NCI-H1417 treated with DMSO at 0.1 percent for 48 hours (cell line): ENCODE measurements at places on chromosomes 7 and 10.

GRCh38 chr7:151208253-151208862 is 1.9 kb downstream of the H2BK1 start:
- no peak for DNase-seq

GRCh38 chr7:43104874-43105520 is 7.5 kb upstream of the HECW1 start:
- DNase-seq = no peak

DNA sequence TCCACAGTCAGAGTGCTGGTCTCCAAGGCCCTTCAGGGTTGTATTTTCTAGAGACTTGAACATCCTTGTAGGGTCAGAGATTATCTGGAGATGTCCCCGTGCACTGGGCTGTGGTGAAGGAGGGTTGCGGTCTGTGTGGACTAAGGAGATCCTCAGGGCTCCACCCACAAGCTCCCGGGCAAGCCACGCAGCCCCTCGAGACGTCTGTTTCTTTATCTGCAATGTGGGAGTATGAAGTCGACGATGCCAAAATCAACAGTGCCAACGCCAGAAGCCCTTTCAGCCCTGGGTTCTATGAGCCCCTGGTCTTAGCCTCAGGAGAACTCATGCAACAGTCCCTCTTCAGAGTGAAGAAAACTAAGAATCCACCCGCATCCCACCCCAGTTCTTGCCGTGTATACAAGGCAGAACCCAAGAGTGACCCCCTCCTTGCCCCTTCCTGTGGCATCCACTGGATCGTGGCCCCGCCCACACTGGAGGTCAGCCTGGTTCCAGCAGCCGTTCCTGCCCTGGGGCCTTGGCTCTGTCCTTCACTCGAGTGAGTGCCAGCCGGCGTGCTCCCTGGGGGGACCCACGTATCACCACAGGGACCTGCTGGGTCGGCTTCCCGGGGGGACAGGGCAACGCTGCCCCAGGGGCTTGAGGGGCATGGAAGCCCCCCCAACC is 6.0 kb upstream of the SHH start:
- no peak for DNase-seq

- DNase-seq = no peak
Measured at GRCh38 chr7:122143376-122143750, 686 bp downstream of the AASS start.

DNA sequence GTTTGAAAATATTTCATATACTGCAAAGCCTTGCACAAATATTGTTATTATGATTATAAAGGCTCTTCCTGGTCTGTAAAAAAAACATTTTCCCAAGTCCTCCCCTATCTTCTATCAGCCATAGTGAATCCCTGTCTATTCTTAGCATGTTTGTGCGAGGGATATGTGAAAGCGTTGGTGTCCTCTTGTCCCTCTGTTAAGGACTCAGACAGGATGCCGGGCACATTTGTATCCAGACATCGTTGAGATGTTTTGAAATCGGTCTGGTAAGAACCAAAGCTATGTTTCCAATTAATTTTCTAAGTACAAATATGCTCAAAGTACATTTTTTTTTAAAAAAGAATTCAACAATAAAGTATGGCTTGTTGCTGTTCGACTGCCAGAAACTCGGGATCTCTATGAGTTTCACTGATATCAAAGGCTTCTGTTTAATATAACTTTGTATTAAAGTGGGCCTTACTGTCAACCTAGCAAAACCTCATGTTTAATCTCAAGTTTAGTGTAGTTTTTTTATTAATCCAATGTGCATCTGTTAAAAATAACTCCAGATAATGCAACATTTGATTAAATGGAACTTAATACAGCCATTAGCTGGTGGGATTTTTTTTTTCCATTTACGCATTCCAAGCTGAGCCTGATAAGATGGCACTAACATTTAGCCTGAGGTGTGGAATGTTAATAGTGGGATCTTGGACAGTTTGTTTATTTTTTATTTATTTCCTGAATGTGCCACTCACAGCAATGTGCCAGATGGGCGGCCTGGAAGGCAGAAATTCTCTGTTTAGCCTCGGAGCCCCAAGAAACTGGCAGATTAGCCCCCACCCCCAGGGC is 754.3 kb downstream of the LRMDA start:
- no peak for DNase-seq

- no peak for DNase-seq
Measured at GRCh38 chr7:155983176-155983815, 171.0 kb upstream of the SHH start.

GRCh38 chr10:122998934-122999333 is 9.7 kb downstream of the IKZF5 start:
- DNase-seq = no peak

- DNase-seq = no peak
Measured at GRCh38 chr7:159035571-159036073, 109.0 kb downstream of the VIPR2 start.

DNA sequence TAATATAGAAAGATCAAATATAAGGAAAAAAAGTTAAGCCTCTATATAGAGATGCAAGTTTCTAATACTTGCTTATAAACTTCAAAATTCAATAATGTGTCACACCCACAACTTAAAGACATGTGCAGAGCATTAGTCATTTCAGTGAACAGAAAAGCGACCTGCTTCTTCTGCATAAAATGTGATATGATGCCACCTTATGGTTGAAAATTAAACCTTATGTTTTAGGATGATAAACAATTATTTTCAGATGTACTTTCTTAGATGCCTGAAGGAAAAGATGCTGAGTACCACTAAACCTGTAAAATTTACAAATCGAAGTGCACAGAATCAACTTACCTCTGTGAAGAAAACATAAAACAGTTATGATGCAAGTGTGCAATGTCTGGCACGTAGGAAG is 96.0 kb downstream of the MTERF1 start:
- DNase-seq = peak; percentile 18

GRCh38 chr7:138435231-138435919 is 24.7 kb upstream of the TRIM24 start:
- DNase-seq = no peak

DNA sequence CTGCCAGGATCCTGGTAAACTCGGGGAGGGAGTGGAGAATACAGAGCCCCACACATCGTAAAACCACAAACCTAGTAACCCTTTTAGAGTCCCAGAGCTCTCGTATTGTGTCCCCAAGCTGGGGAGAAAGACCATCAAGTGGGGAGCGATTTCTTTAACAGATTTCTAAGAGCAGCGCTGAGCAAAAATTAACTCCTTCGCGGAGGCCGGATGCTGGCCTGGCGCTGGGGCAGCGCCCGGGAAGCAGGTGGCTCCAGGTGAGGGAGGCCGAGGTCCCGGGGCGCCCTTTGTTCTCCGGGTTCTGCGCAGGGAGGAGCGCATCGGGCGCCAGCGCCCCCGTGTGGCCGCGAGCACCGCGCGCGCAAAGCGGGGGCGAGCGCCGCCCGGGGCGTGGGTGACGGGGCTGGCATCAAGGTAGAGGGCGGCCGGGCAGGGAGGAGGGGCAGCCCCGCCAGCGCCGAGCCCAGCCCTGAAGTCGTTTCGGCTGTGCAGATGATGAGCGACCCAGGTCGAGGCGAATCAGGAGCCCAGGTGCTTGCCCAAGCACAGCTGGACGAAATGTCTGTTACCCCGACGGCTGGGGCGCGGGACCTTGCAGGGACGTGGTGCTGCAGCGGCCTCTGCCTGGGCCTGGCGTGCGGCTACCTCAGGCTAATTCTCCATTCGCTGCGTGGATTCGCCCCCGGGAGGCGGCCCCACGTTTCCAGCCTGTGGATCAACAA is 10.4 kb upstream of the FGFR2 start:
- no peak for DNase-seq

DNA sequence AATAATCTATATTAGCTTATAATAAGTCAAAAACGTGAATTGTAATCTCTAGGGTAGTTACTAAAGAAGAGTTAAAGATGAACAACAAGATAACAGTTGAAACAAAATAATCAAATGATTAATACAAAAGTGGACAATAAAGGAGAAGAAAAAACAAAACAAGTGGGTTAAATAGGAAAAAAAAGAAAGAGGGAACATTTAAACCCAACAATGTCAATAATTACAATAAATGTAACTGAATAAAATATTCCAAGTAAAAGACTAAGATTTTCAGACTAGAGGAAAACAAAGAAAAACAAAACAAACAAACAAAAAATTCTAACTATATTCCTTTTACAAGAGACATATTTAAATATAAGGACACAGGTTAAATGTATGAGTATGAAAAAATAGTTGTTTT is 38.0 kb upstream of the ZEB1 start:
- no peak for DNase-seq

- DNase-seq = no peak
Measured at GRCh38 chr7:108461840-108462239, 5.6 kb upstream of the NRCAM start.

DNA sequence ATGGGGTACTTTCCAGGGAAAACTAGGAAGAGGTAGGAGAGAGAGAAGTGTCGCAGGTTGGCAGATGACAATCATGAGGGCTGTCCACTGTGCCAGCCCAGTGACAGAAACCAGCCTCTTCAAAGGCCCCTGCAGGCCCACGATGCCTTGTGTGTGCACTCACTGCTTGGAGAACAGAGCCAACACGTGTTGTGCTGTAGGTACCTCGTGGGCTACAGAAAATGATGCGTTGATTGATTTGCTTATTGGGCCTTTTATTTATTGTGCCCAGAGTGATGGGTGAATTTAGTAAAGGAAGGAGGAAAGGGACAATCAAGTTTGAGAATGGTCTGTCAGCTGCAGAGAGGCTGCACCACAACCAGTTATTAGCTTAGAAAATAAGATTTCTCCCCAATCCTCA is 215.1 kb downstream of the PLXNA4 start:
- no peak for DNase-seq

DNA sequence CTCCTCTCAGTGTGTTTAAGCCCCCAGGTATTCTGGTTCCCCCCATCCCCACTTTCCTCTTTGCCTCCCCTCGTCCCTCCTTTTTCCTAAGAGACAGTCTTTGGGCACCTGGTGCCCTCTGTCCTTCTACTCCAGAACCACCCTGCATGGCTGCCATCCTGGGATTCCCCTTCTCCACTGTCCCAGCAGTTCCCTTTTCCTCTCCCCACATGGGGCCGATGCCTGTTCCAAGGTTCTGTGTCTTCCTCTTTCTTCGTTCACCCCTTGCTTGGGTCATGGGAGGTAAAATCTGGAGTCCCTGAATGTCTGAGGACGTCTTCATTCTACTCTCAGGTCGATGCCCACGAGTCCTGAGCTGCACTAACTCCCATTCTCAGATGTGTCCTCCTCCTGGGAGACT is 120.8 kb downstream of the TAX1BP1 start:
- DNase-seq = no peak

DNA sequence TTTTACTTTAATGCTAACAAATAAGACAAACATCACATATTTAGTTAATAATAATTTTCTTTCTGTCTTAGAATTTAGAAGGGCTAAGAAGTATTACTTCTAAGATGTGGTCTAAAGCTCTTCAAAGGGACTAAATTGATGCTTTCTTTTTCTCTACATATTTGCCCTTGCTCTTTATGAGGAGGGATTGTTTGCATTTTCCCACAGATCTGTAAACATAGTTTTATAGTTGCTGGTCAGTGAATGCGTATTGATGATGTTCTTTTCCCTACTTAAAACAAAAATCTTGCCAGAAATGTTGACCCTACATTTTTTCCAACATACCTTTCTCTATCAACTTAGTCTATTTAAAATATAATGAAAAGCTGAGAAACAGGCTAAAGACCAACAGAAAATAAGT is 372.4 kb upstream of the LRGUK start:
- no peak for DNase-seq

GRCh38 chr10:129174232-129175014 is 292.6 kb upstream of the MGMT start:
- no peak for DNase-seq

GRCh38 chr10:100917071-100917470 is 4.3 kb downstream of the SLF2 start:
- DNase-seq = no peak

DNA sequence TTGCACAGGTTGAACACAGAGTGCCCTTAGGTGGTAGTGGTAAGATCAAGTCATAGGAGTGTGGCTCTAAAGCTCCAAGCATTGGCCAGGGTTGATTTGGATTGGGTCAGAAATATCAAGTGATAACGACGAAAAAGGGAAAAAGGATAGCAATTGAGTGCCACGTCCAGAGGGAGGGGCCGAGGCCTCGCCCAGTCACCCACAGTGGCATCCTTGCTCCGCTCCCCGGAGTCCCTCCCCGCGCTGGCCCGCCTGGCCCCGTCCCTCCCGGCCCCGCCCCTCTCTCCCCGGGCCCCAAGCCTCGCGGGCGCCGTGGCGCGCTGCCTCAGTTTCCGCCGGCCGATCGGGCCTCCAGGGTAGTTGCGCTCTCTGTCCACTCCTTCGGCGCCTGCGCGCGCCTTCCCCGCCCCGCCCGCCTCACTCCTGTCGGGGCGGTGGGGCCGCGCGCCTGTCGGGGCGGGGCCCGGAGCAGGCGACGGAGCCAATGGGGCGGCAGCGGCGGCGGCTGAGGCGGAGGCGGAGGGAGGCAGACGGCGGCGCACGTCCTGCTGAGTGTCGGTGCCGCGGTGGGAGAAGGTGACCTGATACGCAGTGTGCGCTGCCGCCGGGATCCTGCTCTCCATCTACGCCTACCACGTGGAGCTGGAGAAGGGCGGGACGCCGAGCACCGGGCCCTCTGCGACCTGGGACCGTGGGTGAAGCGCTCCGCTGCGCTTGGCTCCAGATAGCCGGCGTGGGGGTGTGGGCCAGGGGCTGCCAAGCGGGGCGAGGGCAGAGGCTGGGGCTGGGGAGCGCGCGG is 209.1 kb upstream of the ZNF722 start:
- DNase-seq = no peak

- no peak for DNase-seq
Measured at GRCh38 chr10:119029613-119030420, at the start of gene NANOS1. Gene NANOS1, plus strand, starts transcription at chr10:119029714. Its CDS starts 88 bp downstream, at chr10:119029802.

GRCh38 chr10:8639486-8640185 is 585.1 kb downstream of the GATA3 start:
- DNase-seq = no peak

DNA sequence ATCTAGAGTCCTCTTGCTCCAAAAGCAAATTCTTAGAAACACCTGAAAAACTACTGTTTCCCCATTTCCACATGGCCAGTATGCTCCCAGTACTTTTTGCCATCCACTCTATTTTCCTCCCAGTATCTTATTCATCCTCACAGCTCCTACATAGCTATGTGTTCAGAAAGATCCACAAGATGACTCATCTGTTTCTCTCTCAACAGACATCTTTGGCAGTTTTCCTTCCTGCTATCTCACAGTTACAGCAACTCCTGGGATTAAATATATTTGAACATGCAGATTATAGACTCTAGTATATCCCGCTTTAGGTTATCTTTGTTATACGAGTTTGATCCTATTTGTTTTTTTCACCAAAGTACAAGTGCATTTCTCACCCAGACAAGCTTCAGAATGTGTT is 675.6 kb upstream of the POT1 start:
- no peak for DNase-seq

- no peak for DNase-seq
Measured at GRCh38 chr10:44921061-44921460, 9.9 kb downstream of the TMEM72 start.

DNA sequence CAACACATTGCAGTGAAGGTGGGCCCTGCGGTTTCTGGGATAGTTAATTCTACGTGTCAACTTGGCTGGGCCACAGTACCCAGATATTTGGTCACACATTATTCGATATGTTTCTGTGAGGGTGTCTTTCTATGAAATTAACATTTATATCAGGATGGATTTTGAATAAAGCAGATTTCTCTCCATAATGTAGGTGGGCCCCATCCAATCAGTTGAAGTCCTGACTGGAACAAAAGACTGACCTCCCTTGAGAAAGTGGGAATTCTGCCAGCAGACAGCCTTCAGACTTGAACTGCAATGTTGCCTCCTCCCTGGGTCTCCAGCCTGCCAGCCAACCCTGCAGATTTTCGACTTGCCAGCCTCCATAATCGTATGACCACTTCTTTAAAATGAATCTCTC is 420.6 kb downstream of the PLXNA4 start:
- no peak for DNase-seq

- no peak for DNase-seq
Measured at GRCh38 chr7:85336086-85336485, 149.2 kb upstream of the SEMA3D start.

GRCh38 chr10:26952094-26952493 is 91.3 kb upstream of the ABI1 start:
- DNase-seq = no peak
